CD8-positive, alpha-beta T cell (primary cell): ENCODE measurements at places on chromosomes 11 and 22. TPM values are rescaled to one million over a fixed set of nuclear protein-coding genes. Genes with fewer than 3 reads are reported as not detected.

DNA sequence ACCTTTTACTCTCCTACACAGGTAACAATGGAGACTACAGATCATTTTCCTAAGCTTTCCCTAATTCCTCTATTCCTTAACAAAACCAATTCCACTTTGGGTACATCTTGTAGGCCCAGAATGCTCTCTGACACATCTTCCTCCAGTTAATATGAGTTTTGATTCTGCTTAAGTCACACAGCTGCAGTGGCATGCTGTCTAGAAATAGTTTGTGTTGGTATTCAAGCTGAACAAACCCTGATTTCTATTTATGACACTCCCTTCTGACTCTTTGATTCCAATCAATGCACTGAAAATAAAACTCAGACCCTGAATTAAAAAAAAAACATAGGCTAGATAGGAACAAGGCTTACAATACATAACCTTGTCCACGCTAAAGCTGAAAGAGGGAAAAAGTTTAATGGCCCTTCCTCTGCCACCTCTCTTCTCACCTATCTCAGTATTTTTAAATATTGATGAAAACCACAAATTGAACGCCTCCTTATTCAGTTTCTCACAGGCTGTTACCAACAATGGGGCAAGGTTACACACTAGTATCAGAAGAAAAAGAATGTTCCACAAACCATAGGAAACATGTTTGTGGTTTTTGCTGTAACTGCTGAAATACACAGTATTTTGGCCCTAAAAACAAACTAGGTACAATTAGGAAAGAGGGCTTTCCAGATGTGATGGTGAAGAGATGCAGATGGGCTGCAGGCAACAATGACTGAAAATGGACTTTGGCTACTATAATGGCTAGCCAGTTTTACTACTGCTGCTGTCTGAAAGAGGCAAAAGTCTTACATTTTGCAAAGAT, 35.7 kb upstream of the GAB2 start:
- no peak for DNase-seq

DNA sequence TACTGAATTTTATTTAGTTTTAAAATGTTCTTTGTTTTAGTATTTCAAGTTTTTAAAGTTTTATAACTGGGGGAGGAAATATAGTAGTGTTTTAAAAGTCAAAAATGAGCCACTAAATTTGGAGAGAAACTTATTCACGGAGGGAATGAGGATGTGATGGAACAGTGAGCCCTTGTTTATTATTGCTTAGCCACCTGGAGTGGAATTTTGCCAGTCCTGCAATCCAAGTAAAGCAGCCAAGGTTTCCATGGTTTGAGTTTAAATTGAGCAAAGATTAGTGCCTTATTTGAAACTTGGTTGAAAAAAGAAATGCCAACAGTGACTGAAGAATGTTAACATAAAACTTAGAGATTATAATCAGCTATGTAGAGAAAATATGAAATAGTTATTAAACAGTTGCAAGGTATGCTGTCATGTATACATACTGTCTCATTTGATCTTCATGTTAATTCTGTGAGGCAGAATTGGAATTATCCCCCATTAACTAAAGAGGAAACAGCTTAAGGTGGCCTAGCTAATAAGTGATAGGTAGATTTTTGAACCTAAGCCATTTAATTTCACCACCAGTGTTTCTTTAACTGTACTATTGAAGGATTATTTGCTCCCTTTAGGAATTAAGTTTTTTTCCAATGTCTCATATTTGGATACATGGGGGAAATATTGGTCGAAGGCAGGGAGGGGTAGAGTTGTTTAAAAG, 36.4 kb downstream of the SWAP70 start:
- DNase-seq = no peak

DNA sequence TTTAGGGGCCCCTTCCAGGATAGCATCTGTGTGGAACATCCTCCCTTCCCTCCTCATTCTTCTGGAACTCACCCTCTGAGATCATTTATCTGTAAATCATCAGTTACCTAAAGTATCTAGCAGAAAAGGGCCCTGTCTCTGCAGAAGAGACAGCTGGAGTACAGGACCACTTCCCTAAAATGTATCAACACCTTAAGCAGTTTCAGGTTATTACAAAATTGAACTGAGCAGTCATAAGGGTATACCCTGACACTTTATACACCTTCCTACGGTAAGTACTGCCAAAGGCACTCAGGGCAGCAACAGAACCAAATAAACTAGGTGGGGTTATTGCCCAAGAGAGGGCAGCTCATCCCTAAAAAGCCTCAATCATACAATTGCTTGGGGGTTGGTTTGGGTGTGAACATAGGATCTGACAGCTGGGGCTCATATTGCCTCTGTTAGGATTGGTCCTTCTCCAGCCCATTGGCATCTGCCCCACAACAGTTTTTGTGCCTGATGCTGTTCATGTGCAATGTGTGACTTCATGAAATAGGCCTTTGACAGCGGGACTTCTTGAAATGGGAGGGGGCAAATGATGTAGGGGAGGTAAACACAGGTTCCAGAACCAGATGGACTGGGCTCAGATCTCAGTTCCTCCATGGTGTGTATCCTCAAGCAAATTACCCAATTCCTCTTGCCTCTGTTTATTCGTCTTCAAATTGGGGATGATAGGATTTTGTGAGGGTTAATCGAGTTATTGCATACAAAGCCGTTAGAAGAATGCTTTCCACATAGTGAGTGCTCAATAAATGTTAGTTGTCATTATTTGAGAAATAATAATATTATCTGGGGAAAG, 2.9 kb downstream of the POU2AF3 start:
- no peak for DNase-seq

GRCh38 chr11:106974831-106975230, 43.4 kb downstream of the GUCY1A2 start:
- no peak for DNase-seq

- no peak for DNase-seq
Measured at GRCh38 chr22:20965104-20965887, 1.8 kb upstream of the AIFM3 start.

DNA sequence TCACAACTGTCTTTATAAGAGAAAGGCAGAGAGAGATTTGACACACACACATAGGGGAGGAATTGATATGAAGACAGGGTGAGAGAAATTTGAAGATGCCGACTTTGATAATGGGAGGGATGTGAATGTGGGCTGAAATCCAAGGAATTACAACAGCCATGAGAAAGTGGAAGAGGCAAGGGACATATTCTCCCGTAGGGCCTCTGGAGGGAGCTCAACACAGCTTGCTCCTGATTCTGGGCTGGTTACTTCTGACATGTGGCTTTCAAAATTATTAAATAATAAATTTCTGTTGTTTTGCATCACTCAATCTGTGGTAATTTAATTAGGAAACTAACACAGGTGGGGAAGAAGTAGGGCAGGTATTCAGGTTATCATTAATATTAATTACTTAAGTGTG, 282.9 kb downstream of the LUZP2 start:
- no peak for DNase-seq

The GTSE1 gene
- total RNA-seq = 0.19 TPM
